Choroid plexus epithelial cell (primary cell): ENCODE measurements at places on chromosomes 2 and 18.

GRCh38 chr18:13447621-13448334, 229.2 kb downstream of the LDLRAD4 start:
- DNase-seq: peak; percentile 91

- no peak for DNase-seq
These were observed 280.9 kb upstream of the ZSWIM2 start for GRCh38 chr2:187129868-187130267.

DNA sequence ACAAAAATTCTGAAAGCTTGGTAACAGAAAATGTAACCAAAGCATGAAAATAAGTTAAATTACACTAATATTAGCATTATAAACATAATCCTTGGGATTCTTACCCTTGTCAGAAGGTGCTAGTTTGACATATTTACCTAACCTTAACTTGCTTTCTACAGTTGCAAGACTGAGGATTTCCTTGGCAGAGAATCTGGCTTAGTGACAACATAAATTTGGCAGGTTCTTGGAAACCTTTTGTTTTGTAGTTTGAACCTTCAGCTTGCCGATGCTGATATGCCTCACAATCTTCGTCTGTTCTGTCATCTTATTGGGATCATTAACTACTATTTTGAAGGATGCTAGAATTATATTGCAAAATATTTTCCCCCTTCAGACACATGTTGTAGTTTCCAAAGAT, 3.4 kb downstream of the XIRP2 start:
- DNase-seq: peak; percentile 20

- DNase-seq: no peak
These were observed 14.2 kb downstream of the PIKFYVE start for GRCh38 chr2:208280234-208280633.
